ENCODE measurements at places on chromosomes 7 and 10. TPM values are rescaled to one million over a fixed set of nuclear protein-coding genes. Genes with fewer than 3 reads are reported as not detected.

PTPRZ1 gene
- total RNA-seq = 3.4 TPM

GIMAP1 gene
- not detected for total RNA-seq

FAM131B gene
- total RNA-seq = 6.1 TPM

SPDYE8 gene
- not detected for total RNA-seq

LHFPL3 gene
- total RNA-seq = not detected

GLI3 gene
- total RNA-seq = 126 TPM

FAM20C gene
- total RNA-seq = 17.8 TPM

FGF8 gene
- not detected for total RNA-seq

All from mesothelial cell of epicardium (in vitro differentiated cells).